ENCODE measurements at places on chromosomes 4 and X.

DNA sequence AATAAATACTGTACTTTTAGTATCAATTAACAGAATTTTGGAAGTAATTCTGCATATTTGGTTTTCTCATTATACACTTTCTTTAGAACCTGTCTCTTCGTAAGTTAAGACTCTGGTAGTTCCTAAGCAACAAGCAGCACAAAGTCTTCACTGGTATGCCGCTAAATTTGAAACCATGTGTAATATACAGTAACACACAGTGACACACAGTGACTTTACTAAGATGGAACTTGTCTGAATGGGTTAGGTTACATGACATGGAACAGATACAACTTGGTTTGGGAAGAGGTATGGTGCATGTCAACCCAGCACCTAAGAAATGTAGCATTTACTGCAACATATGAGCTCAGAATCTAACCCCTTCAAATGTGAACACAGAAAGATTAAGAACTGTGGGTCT lies 83.5 kb upstream of the PRSS48 start:
- DNase-seq: no peak

DNA sequence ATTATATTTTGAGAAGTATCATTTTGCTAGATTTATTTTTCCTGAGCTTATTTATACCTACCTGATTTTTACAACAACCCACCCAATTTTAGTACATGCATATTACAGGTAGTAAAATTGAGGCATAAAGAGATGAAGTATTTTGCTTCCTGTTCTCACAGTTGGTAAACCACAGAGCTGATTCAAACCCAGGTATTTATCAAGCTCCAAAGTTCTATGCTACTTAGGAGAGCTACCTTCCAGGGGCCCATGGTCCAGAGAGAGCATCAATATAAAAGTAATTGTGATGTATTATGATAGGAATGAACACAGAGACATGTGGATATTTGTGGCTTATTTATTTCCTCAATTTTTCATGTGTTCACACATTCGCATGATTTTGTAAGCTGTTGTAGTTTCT lies 20.2 kb upstream of the GBA3 start:
- DNase-seq: no peak

GRCh38 chrX:20414762-20415445 lies 148.2 kb upstream of the RPS6KA3 start:
- DNase-seq: no peak

GRCh38 chrX:20527558-20528011 lies 260.9 kb upstream of the RPS6KA3 start:
- no peak for DNase-seq

GRCh38 chr4:149194061-149194460 lies 621.6 kb downstream of the IQCM start:
- no peak for DNase-seq

- DNase-seq: no peak
These were observed 97.1 kb downstream of the IQCM start for GRCh38 chr4:149718500-149718899.
